Right lung (tissue), 10 donors: ENCODE measurements at places on chromosomes 2 and 18. TPM values are rescaled to one million over a fixed set of nuclear protein-coding genes. Genes with fewer than 3 reads are reported as not detected.
A peak's percentile ranks its signal among the peaks of the same experiment; 100 is the strongest.

DNA sequence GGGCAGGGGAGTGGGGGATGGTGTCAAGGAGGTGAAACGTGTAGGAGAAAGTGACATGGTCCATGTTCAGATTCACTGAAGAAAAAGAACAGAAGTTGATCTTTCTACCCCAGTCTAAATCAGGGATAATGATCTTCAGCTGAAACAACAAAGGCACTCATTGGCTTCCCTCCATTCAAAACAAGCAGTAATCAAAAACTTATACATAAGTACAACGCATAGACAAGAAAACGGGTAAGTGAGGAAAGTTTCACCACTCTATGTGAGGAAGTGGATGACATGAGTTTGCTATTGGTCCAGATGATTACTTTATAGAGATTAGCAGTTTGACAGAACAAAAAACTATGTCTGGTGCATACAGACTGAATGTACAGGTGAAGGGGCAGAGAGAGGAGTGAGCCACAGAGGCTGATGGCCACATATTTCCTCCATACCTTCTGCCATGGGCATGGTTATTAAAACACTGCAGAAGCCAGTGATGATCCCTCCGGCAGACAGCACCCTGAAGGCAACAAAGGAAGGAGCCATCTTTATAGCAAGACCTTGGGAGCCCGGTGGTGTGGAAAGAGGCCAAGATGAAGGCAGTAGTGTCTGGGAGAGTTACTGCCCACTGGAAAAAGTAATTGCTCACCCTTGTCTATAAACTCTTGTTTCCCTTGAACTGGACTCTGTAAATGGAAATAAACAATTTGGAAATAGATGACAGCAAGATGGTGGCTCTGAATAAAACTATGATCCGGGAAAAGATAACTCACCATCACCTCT is 57.7 kb downstream of the SLC25A12 start:
- no peak for DNase-seq

- DNase-seq, result peak; percentile 76
Observed at GRCh38 chr18:58314284-58314683, 270.3 kb downstream of the NEDD4L start.

GRCh38 chr18:73752965-73753364 is 394.7 kb downstream of the FBXO15 start:
- no peak for DNase-seq

GRCh38 chr2:152676461-152676860 is 40.8 kb downstream of the PRPF40A start:
- no peak for DNase-seq

- no peak for DNase-seq
Observed at GRCh38 chr18:77099485-77100370, 32.9 kb downstream of the MBP start.

DNA sequence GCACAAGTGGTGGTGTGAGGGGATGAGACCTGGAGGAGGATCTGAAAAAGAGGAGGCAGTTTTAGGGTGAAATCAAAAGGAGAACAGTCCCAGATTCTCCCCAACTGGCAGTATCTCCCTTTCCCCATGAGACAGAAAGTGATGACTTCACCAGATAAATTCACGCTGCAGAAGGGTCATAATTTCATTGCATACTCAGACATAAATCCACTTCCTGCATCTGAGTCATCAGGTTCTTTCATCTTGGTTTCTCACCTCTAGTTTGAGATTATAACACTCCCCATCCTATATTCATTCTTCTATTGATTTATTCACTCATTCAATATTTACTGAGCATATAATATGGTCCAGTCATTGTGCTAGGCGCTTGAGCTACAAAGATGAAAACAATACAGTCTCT is 64.7 kb downstream of the CCDC148 start:
- DNase-seq, result no peak

GRCh38 chr2:29816651-29817050 is 104.7 kb downstream of the ALK start:
- DNase-seq, result no peak

DNA sequence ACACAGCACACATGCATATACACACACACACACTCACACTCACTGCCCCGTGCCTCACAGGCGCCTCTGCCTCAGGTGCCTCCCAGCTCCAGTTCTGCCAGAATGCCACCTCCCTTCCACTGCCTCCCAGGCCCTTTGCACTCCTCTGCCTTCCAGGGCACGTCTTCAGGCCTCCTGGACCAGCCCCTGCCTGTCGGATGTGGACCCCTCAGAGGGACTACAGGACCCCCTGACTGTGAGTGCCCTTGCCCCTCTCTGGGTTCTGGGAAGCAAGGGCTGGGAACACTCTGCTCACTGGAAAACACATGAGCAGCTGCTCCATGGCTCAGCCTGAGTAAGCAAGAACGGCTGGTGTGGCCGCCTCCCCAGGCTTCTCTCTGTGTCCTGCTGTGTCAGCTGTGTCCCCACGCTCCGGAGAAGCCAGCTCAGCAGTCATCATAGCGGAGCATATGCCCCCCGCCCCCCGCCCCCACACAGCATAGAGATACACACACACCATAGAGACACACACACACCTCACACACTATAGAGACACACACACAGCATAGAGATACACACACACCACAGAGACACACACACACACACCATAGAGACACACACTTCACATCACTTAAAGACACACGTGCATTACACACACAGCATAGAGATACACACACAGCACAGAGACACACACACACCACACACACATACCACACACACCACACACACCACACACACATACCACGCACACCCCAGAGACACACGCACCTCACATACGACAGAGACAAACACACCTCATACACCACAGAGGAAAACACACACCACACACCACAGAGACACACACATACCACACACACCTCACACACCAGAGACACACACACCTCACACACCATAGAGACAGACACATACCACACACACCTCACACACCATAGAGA is 271.3 kb downstream of the CYRIA start:
- no peak for DNase-seq

DNA sequence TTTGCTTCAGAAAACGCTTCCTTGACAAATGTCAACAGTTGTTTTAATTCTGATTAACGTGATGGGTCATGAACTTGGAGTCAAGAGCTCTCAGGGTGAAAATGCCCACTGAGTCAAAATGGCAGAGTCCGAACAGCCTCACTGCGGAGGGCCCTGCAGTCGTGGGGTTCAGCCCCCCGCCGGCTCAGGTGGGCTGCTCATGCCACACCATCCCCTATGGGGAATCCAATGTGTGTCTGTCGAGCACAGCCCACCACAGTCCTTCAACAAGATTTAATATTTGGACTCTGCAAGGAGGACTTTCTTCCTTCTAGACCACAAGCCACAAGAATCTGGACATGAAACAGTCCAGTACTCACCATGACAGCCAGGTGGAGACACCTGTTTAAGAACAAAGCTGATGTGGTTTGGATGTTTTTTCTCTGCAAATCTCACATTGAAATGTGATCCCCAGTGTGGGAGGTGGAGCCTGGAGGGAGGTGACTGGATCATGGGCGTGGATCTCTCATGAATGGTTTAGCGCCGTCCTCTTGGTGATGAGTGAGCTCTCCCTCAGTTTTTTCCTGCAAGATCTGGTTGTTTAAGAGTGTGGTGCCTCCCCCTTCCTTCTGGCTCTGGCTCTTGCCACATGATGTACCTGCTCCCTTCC is 201.0 kb downstream of the NDUFA10 start:
- DNase-seq, result no peak

DNA sequence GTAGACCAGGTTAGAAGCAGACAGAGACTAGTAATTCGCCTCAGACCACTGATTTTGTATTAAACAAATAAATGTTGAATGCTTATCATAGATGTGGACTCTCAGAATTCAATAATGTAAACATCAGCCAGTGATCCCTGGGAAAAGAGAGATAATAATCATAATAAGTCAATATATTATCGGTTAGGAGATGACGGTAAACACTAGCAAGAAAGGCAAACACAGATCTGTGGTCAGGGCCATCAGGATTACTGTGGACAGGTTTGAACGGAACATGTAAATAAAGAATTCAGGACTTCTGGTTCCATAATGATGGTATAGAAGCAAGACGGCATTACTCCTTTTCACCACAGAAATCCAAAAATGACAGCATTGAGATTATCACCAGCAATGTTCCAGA is 861.6 kb downstream of the CBLN2 start:
- no peak for DNase-seq

DNA sequence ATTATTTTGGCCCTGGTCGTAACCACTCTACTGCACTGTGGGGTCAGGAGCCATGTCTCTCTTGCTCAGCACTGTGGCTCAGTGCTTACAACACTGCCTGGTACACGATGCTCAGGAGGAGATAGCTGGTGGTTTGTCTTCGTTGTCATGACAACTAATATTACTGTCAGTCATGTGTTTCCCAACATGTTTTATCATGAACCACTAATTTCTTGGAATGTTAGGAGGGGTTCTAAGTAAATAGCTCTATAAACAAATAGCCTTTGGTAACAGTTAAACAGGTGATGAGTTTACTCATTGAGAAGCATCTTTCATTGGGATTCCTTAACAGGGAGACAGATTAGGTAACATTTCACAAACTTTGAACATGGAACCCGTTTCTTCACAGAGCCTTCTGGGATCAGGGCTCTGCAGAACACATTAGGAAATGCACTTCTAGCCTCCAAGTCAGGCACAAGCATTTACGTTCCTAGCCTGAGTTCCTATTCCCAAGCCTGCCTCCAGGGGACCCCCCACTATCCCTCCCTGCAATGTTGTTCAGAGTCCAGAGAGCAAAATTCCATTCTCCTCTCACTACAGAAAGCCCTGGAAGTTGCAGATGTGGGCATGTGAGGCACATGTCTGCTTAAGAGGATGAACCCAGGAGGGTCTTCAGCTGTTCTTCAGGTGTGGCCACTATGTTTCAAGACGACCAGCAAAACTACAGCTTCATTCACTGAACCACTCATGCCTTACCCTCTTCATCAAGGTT is 6.4 kb upstream of the RBM44 start:
- DNase-seq, result no peak

DNA sequence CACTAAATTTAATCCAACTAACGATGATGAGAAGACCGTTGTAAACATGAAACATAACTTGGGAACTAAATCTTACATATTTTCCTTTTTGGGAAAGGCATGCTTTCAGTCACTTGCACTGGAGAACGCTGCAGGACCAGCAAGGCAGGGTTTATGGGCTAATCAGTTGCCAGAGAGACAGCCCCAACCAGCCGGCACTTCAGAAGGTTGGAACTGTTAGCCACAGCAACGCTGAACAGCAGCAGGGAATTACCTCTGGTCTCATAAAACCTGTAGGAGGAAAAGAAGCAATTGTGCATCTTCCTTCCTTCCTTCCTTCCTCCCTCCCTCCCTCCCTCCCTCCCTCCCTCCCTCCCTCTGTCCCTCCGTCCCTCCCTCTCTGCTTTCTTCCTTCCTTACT is 33.9 kb upstream of the SIX2 start:
- DNase-seq, result no peak

GRCh38 chr2:152815634-152816257 is 97.3 kb downstream of the ARL6IP6 start:
- no peak for DNase-seq

DNA sequence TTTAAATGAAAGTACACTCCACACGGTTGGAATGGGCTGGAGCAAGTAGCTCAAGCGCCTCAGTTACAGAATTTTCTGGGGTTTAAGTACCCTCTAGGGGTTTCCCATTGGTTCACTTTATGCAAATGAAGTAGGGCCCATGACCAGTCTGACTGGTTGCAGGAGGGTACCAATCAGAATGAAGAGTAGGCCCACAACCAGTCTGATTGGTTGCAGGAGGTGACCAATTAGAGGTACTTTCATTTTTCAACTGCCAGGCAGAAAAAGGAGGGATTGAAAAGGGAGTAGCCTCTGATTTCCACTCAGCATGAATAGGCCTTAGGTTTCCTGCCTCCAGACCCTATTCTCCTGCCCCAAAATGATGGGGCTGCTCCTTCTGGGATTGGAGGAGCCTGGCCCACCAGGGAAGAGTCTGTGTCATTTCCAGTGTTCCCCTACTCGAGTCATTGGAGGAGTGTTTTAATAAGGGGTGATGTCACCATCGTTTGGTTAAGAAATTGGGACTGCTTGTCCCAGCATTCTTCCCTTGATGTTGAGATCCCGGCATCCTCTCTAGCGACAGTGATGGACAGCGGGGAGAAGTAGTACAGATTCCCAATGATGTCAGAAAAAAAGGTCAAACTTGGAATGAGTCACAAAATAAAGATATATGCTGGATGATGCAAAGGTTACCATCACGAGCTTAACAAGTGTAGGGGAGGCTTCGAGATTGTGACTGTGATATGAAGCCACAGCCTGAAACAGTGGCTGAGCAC is 210.4 kb downstream of the SH3BP4 start:
- DNase-seq, result no peak

DNA sequence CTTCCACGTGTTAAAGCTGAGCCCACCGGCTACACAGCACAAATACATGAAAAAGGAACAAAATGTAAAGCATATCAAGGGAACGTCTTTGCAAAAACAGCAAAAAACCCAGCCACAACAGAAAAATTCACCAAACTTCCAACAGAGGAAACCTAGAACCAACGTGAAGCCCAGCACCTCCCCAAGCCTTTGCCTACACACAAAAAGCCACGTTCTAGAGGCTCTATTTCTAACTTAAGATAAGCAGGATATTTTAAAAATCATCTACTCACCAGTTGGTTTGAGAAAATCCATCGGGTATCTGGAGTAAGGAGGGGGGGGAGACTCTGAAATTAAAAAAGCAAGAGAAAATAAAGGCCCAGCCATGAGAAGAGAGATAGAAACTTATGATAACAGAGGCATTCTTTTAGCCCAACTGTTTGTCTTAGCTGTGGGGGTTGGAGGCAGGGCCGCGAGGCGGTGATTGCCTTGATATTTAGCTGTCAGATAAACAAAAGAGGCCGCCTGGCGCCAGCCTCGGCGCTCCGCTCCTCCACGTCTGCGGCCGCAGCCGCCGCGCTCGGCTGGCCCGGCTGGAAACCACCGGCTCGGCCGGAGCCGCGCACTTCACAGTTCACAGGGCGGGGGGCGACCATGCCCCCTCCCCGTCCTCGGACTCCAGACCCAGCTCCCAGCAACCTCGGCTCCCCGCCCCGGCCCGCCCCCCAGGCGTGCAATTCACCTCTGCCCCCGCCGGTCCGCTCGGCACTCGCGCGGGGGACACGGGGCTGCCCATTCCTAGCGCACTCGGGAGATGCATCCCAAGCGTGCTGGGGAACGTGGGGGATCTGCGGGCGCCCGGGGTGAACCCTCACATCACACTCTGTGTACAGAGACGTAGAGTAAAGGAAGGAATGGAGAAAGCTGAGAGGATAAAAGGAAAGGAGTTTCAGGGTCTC is 2.4 kb downstream of the SMAD7 start:
- peak; percentile 70 for DNase-seq

The KIAA2012 gene
- 1.5 TPM for polyA plus RNA-seq

The ACTG2 gene
- polyA plus RNA-seq, result 50.0 TPM

The CFAP53 gene
- 7.0 TPM for polyA plus RNA-seq

The GAD1 gene
- 0.93 TPM for polyA plus RNA-seq

The POTEI gene
- 0.90 TPM for polyA plus RNA-seq
